ENCODE measurements at places on chromosomes 2 and 18.

DNA sequence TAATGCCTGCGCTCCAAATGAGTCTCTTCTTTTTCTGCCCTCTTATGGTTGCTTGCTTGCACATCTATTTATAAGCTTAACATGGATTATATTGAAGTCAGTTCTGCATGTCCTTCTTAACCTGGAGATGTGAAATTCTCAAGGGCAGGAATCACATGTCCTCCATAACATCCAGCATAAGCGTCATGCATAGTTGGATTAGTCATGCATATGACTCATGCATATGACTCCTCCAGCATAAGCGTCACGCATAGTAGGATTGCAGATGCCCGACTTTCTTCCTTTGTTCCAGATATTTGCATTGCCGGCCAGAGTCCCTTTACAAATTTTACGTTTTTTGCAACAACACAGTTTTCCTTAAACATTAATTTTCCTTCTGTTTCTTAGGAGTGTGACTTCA, 308.6 kb downstream of the TGIF1 start:
- DNase-seq: no peak

- DNase-seq: no peak
Measured at GRCh38 chr2:220166616-220167015, 539.2 kb downstream of the SLC4A3 start.

DNA sequence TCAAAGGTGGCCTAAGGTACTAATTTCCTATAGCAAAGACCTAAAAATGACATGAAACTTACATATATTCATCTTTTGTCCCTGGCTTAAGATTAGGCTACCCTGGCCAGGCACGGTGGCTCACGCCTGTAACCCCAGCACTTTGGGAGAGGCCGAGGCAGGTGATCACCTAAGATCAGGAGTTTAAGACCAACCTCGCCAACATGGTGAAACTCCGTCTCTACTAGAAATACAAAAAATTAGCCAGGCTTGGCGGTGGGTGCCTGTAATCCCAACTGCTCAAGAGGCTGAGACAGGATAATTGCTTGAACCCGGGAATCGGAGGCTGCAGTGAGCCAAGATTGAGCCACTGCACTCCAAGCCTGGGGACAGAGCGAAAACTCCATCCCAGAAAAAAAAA, 5.9 kb downstream of the SRSF7 start:
- DNase-seq: no peak

GRCh38 chr2:207746131-207746530, 23.6 kb downstream of the FZD5 start:
- peak; percentile 48 for DNase-seq

DNA sequence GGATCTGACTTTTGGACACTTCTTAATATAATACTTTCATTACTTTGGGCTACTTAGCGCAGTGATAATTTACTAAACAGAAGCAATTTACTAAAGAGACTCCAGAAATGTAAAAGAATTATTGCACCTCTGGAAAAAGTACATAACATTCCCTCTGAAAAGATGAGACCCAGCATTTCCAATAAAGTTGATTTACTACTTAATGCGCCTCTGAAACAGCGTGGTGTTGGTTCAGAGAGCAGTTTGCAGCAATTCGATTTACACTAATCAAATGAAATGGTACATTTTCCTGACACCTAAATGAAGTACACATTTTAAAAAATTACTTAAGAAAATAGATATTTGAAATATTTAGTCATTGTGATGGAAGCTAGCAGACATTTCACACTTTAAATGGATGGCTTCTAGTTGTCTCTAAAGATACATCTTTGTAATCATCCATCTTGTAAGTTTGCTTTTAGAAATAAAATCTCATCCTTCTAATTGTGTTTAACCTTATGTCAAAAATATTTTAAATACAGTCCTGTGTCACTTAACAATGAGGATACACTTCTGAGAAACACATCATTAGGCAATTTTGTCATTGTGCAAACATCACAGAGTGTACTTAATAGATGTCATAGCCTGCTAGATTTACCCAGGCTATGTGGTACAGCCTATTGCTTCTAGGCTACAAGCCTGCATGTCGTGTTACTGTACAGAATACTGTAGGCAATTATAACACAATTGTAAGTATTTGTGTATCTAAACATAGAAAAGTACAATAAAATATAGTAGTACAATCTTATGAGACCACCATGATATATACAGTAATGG, 284.6 kb upstream of the UBE2E3 start:
- DNase-seq: no peak

DNA sequence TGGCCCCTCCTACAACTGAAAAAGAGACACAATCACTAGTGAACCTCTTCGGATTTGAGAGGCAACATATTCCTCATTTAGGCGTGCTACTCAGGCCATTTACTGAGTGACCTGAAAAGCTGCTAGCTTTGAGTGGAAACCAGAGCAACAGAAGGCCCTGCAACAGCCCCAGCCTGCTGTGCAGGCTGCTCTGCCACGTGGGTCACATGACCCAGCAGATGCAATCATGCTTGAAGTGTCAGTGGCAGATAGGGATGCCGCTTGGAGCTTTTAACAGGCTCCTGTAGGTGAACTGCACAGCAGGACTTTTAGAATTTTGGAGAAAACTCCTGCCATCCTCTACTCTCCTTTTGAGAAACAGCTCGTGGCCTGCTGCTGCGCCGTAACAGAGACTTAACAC, 578.6 kb upstream of the RAB6C start:
- DNase-seq: no peak

- no peak for DNase-seq
Measured at GRCh38 chr2:155689791-155690190, 642.7 kb downstream of the NR4A2 start.

DNA sequence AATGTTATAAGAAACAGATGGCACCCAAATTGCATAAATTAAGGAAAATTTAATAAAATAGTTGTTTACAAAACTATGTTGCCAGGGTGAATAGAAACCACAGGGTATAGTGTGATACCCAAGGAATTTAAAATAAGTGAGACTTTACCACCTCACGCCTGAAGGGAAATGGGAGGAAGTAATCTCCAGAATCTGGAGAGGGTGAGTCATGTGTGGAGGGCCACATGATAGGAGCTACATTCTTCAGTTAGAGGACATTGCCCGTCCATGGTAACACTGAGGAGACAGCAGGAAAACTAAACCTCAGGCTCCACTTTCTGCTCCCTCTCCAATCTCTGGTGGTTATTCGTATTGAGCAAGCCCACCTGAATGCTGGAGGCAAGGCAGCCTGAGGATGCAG, 97.2 kb upstream of the NXPH2 start:
- no peak for DNase-seq

DNA sequence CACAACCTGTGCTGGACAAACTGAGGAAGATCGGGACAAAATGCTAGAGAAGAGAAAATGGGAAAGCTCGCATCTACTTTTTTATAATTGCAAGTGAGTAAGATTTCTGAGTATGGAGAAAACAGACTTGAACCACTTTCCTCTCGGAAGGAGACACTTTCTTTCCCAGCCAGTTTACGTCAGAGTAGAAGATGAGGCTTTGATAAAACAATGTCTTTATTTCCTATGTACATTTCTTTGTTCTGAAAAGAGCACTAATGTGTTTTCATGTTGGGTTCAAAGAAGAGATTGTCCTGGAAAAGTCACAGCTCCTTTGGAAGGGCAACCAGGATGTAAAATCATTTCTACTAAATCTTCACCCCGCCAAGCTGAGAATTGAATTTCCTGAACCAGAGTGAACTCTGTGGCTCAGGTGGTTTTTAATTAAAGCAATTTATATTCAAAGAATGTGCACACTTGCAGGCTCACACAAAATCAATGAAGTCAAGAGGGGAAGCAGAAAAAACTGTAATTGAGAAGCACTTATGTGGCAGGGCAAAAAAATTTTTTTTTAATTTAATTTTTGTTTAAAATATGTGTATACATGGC, 23.4 kb upstream of the ITGA6 start:
- no peak for DNase-seq

DNA sequence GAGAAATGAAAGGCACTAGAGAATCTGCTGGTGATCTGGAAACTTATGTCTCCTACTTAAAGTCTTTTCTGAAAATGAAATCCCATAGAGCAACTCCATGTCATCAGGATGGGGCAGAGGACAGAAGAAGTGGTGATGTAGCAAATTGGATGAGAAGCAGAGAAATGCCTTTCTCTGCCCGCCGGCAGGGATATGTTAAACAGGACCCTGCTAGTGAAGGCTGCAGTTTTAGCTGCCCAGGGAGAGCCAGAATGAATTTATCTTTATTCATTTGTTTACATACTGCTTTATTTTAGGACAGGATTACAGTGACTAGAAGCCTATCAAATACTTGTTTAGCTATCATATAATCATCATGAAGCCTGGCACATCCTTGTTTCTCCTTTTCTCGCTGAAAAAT, 247.0 kb downstream of the DOK6 start:
- no peak for DNase-seq

- no peak for DNase-seq
Measured at GRCh38 chr2:9091811-9092210, 88.3 kb upstream of the MBOAT2 start.

DNA sequence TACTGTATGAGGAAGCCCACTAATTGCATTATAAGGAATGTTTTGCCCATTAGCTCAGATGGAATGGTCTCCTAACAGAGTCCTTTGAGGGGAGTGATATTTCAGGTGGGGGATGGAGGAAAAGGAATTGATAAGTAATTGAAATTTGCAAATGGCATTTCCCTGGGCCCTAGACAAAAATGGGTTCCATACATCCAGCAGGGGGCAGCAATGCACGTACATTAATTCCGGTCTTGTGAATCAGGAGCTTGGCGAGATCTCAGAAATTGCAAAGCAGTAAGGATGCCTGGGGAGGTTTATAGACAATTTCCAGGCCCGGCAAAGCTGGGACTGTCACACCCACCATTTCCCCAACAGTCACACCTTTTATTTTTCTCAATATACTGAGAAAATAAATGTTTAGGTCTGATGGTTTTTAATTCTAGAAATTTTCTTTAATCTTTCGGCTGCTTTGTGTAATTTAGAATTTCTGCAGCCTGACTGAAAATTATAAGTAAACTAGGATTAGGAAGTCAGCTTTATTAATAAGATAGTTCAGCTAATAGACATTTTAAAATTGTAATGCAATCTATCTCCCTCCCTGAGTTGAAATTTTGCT, 122.8 kb downstream of the LYPD1 start:
- peak; percentile 20 for DNase-seq

GRCh38 chr2:147531269-147531668, 313.6 kb upstream of the ACVR2A start:
- DNase-seq: no peak

- DNase-seq: no peak
Measured at GRCh38 chr2:99636144-99637034, 146.6 kb upstream of the REV1 start.

DNA sequence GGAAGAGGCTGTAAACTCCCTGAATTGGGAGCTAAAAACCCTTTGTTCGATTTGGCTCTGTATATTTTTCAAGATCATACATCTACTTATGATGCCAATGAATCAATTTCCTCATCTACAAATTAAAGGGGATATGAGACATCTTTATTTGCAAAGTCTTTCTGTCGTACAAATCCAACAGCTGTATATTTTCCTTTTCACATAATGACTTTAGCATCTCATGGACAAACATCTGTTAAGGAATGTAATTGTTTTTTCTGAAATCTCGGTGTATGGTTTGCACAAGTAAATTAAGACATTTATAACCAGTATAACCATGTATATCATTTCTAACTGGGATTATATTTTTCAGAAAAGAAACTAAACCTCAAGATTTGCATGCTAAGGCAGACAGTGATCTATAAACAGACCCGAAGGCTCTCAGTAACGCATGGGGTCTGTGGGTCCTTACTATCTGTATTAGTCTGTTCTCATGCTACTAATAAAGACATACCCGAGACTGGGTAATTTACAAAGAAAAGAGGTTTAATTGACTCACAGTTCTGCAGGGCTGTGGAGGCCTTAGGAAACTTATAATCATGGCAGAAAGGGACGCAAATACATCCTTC, 130.8 kb downstream of the SLC8A1 start:
- no peak for DNase-seq

GRCh38 chr2:45043174-45043573, 33.9 kb upstream of the SIX2 start:
- no peak for DNase-seq

DNA sequence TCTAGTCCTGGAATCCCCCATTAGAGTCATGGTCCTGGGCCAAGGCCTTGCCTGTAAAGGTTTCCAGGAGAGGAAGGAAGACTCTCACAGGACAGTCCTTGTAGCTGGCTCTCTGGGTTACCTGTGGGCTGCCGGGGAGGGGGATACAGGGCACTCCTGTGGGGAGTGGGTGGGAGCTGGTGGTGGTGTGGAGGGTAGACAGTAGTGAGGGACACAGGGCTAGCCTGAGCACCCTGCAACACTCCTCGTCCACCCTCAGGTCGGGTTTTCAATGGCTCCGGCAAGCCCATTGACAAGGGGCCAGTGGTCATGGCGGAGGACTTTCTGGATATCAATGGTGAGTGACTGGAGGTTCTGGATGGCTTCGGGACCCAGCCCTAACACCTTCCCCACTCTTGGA, 19.7 kb upstream of the ANKRD53 start:
- DNase-seq: no peak

DNA sequence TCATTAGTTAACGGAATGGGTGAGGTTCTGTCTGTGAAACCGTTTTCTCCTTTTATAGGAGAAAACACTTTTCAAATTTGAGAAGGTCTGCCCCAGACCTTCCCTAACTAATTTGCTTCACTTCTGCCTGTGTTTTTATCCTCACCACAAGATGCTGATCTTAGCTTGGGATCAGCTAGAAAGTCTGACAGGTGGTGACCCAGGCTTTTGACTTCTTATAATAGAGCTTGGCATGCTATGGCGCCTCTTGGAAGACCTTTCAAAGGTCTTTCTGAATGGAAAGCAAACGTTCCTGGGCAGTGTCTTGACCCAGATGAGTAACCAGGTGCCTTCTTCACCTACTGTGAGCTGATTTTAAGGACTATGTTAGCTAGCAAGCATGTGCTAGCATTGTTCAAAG, 91.4 kb downstream of the LYPD6 start:
- no peak for DNase-seq

GRCh38 chr2:37582481-37583220, 88.8 kb downstream of the CDC42EP3 start:
- peak; percentile 32 for DNase-seq

Data from CD4-positive, alpha-beta T cell treated with Interleukin-12 subunit alpha and Interleukin-12 subunit beta, for 1 hour (primary cell).